ENCODE measurements at places on chromosomes 16 and 17.

GRCh38 chr17:40963838-40964237 lies 2.9 kb downstream of the KRT39 start:
- peak; percentile 28 for DNase-seq
- no peak overlapping the region for H3K4me3 ChIP-seq
- H3K4me1 ChIP-seq, result peaks cover 1% of the 10 kb centered on the region
- H3K36me3 ChIP-seq, result no peaks in the 10 kb centered on the region
- no peaks in the 10 kb centered on the region for H3K27me3 ChIP-seq
- no peak overlapping the region for H3K27ac ChIP-seq

DNA sequence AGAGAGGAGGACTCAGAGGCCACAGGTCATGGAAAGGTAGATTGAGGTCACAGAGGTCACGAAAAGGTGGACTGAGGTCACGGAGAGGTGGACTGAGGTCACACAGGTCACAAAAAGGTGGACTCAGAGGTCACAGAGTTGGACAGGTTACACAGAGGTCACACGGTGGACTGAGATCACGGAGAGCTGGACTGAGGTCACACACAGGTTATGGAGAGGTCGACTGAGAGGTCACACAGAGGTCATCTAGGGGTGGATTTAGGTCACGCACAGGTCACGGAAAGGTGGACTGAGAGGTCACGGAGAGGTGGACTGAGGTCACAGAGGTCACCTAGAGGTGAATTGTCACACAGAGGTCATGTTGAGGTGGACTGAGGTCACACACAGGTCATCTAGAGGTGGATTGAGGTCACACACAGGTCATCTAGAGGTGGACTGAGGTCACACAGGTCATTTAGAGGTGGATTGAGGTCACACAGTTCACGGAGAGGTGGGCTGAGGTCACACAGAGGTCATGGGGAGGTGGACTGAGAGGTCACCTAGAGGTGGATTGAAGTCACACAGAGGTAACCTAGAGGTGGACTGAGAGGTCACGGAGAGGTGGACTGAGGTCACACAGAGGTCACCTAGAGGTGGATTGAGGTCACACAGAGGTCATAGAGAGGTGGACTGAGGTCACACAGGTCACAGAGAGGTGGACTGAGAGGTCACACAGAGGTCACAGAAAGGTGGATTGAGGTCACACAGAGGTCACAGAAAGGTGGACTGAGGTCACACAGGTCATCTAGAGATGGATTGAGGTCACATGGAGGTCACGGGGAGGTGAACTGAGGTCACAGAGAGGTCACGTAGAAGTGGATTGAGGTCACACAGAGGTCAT lies 26.7 kb upstream of the JPT2 start:
- H3K36me3 ChIP-seq, result peaks cover 28% of the 10 kb centered on the region
- H3K4me1 ChIP-seq, result peaks cover 34% of the 10 kb centered on the region
- no peaks in the 10 kb centered on the region for H3K27me3 ChIP-seq

- DNase-seq, result no peak
- no peaks in the 10 kb centered on the region for H3K36me3 ChIP-seq
- H3K27me3 ChIP-seq, result no peaks in the 10 kb centered on the region
- peaks cover 14% of the 10 kb centered on the region for H3K4me1 ChIP-seq
- H3K27ac ChIP-seq, result no peak overlapping the region
Measured at GRCh38 chr17:10052106-10052813, 146.1 kb downstream of the GAS7 start.

- no peaks in the 10 kb centered on the region for H3K4me1 ChIP-seq
- H3K4me3 ChIP-seq, result no peak overlapping the region
- H3K36me3 ChIP-seq, result no peaks in the 10 kb centered on the region
- no peaks in the 10 kb centered on the region for H3K27me3 ChIP-seq
- peak; percentile 86 for DNase-seq
Measured at GRCh38 chr17:73566905-73567782, 77.1 kb downstream of the SDK2 start.

GRCh38 chr17:81537343-81537855 lies 9.2 kb downstream of the FSCN2 start:
- H3K4me1 ChIP-seq, result peaks cover 11% of the 10 kb centered on the region
- peak; percentile 66 for DNase-seq
- H3K4me3 ChIP-seq, result no peak overlapping the region

GRCh38 chr17:16494059-16494458 lies 2.1 kb upstream of the LRRC75A start:
- no peaks in the 10 kb centered on the region for H3K4me1 ChIP-seq
- no peak overlapping the region for H3K27ac ChIP-seq
- H3K36me3 ChIP-seq, result no peaks in the 10 kb centered on the region
- no peak for DNase-seq

- peaks cover 6% of the 10 kb centered on the region for H3K27me3 ChIP-seq
- no peak overlapping the region for H3K27ac ChIP-seq
- H3K4me3 ChIP-seq, result no peak overlapping the region
- H3K36me3 ChIP-seq, result no peaks in the 10 kb centered on the region
Measured at GRCh38 chr17:16944334-16945135, 27.4 kb downstream of the TNFRSF13B start.

GRCh38 chr16:29848420-29849297 lies 14.4 kb downstream of the CDIPT start:
- no peaks in the 10 kb centered on the region for H3K27me3 ChIP-seq
- H3K4me3 ChIP-seq, result no peak overlapping the region
- no peaks in the 10 kb centered on the region for H3K4me1 ChIP-seq
- H3K27ac ChIP-seq, result no peak overlapping the region

- H3K36me3 ChIP-seq, result peaks cover 20% of the 10 kb centered on the region
- peaks cover 88% of the 10 kb centered on the region for H3K4me1 ChIP-seq
- H3K27me3 ChIP-seq, result no peaks in the 10 kb centered on the region
- H3K4me3 ChIP-seq, result no peak overlapping the region
- peak; percentile 51 for DNase-seq
- H3K27ac ChIP-seq, result peak overlapping the region; percentile 37
Measured at GRCh38 chr16:75109732-75110243, 6.8 kb downstream of the LDHD start.

DNA sequence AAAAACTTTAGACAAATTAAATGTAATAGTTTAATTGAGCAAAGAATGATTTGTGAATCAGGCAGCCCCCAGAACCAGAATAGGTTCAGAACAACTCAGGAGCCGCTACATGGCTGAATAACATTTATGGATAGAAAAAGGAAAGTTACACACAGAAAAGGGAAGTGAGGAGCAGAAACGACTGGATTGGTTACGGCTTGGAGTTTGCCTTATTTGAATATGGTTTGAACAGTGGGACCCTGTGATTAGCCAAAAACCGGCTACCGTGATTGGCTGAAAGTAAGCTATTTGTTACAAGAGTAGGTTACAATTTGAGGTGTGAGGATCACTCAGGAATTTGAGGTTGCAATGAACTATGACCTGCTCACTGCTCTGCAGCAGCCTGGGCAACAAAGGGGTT lies 1139.8 kb downstream of the CDH11 start:
- no peak overlapping the region for H3K27ac ChIP-seq
- no peaks in the 10 kb centered on the region for H3K27me3 ChIP-seq
- no peak overlapping the region for H3K4me3 ChIP-seq

DNA sequence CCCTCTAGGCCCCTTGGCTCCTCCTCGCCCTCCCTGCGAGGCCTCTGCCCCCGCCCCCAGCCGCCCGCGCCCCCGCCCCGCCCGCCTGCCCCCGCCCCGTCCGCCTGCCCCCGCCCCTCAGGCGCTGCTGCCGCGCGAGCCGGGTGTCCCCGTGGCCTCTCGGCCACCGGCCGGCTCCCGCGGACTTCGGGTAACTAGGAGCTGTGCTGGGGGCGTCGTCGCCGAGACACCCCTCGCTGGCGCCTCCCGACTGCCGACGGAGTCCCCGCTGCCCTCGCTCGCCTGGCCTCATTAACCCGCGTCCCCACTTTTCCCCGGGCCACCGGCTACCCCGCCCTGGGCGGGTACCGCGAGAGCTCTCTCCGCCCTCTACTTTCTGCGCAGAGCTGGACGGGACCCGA lies at the start of gene TLCD1:
Gene TLCD1 (minus strand): TSS at position 8 of the 401 bp plus-strand sequence. CDS start 136 bp downstream, outside the sequence.
- peaks cover 63% of the 10 kb centered on the region for H3K4me1 ChIP-seq
- no peak within 1 kb of the TSS for H3K27ac ChIP-seq
- H3K36me3 ChIP-seq, result peaks cover 38% of the 10 kb centered on the region
- H3K4me3 ChIP-seq, result peak within 1 kb of the TSS; percentile 83
- DNase-seq, result peak; percentile 79
- no peaks in the 10 kb centered on the region for H3K27me3 ChIP-seq

DNA sequence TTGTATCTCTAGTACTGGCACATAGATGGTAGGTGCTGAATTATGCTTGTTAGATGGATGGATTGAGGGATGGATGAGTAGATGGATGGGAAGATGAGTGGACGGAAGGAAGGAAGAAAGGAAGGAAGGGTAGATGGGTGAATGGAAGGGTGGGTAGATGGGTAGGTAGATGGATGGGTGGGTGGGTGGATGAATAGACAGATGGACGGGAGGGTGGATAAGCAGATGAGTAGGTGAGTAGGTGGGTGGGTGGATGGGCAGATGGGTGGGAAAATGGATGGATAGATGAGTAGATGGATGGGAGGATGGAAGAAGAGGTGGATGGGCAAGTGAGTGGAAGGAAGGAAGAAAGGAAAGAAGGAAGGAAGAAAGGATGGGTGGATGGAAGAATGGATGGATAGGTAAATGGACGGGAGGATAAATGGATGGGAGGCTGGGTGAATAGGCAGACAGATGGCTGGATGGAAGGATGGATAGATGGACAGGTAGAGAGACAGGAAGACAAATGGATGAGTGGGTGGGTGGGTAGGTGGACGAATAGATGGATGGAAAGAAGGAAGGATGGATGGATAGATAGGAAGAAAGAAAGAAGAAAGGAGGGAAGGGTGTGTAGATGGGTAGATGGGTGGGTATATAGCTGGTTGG lies 56.9 kb downstream of the MYH11 start:
- no peak overlapping the region for H3K27ac ChIP-seq
- no peak for DNase-seq
- no peaks in the 10 kb centered on the region for H3K36me3 ChIP-seq
- no peak overlapping the region for H3K4me3 ChIP-seq
- no peaks in the 10 kb centered on the region for H3K4me1 ChIP-seq

DNA sequence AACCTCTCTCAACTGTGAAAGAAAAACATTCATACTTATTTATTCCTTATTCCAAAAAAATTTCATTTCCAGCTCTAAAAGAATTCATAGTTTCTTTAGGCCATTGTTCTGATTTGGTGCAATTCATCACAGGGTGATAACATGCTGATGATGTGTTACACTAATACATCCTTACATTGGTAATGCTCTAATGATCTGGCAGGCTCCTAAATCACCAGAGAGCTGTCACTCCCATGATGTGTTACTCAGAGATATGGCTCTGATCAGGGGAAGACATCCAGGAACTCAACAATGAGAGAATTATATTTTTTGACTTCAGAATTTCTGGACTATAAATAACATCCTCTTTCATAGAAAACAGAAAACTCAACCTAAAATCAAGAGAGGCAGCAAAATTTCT lies 209.3 kb downstream of the CHD9NB start:
- no peak overlapping the region for H3K4me3 ChIP-seq
- no peaks in the 10 kb centered on the region for H3K36me3 ChIP-seq
- H3K4me1 ChIP-seq, result no peaks in the 10 kb centered on the region
- DNase-seq, result no peak
- H3K27me3 ChIP-seq, result no peaks in the 10 kb centered on the region

- no peaks in the 10 kb centered on the region for H3K4me1 ChIP-seq
- no peaks in the 10 kb centered on the region for H3K27me3 ChIP-seq
- H3K36me3 ChIP-seq, result peaks cover 51% of the 10 kb centered on the region
- no peak overlapping the region for H3K4me3 ChIP-seq
Measured at GRCh38 chr16:56944954-56945839, 13.3 kb downstream of the HERPUD1 start.

DNA sequence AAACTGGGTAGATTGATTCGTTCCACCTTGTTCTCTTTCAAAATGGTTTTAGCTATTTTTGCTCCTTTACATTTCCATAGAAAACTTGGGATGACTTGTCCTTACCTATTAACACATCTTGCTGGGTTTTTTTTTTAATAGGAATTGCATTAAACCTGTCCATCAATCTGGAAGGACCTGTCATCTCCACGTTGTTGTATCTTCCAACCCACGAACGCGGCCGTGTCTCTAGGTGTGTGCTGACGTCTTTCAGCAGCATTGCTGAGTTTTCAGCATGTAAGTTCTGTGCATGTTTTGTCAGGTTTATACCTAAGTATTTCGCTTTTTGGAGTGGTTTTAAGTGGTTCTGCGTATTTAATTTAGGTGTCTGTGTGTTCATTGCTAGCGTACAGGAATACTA lies 60.4 kb upstream of the GNG13 start:
- H3K27me3 ChIP-seq, result no peaks in the 10 kb centered on the region
- DNase-seq, result no peak
- no peak overlapping the region for H3K27ac ChIP-seq
- peaks cover 3% of the 10 kb centered on the region for H3K36me3 ChIP-seq
- no peaks in the 10 kb centered on the region for H3K4me1 ChIP-seq

GRCh38 chr16:2858245-2859025 lies 465 bp upstream of the PRSS22 start:
- DNase-seq, result no peak
- no peaks in the 10 kb centered on the region for H3K36me3 ChIP-seq
- no peak overlapping the region for H3K4me3 ChIP-seq
- H3K27ac ChIP-seq, result no peak overlapping the region
- H3K27me3 ChIP-seq, result peaks cover 31% of the 10 kb centered on the region
- peaks cover 17% of the 10 kb centered on the region for H3K4me1 ChIP-seq

DNA sequence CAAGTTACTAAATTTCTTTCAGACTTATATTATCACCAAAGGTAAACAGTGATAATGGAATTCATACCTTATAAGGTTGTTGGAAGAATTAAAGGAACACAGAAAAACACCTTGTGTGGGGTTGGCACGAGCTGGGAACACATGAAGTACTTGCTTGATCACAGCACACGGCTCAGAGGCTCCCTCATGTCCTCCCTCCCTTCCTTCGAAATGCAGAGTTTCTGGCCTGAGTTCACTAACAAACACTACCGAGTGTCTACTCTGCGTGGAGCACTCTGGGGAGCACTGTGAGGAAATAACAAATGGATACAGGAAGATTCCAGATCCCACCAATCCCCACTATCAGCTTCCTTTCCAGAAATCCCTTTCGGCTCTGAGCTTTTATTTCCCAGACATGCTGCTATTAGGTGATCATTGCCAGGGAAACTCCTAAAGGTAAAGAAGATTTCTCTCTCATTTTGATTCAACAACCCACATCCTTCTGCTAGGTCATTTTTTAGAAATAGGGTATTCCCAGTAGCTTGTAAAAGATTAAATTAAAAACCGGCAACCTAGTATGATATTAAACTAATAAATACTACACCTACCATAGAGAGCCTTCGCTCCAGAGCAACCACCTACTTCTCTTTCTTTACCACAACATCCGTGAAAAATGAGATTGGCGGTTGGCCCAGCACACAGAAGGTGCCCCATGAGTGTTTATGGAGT lies 6.1 kb upstream of the HNF1B start:
- no peak overlapping the region for H3K4me3 ChIP-seq
- H3K36me3 ChIP-seq, result no peaks in the 10 kb centered on the region
- H3K27ac ChIP-seq, result no peak overlapping the region
- DNase-seq, result peak; percentile 45
- peaks cover 8% of the 10 kb centered on the region for H3K27me3 ChIP-seq
